Renal pelvis (tissue), 12 donors: ENCODE measurements at places on chromosomes 12 and 14. TPM values are rescaled to one million over a fixed set of nuclear protein-coding genes. Genes with fewer than 3 reads are reported as not detected.

DNA sequence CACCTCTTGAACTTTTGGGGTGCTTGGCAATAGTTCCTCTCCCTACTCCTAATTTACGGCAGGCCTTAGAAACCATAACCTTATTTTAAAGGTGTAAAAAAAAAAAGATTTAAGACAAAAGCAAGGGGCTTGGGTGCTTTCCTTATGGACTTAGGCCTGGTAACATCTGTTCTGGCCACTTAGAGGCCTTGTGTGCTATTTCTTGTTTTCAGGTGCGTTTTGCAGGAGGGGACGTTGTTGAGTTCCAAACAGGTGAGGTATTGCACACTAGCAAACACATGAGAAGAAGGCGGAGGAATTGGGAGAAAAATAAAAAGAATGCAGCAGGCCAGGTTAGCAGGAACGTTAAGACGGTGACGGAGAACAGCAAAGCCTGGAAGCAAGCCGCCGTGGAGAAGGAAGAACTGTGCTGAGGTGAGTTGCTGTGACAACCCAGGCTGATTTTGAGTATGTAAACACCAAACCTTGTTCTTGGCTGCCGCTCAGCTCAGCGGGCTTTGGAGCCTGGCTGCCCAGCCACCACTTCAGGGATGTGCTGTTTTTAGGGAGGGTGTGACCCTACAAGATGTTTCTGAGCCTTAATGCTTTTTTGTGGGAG is 17.3 kb downstream of the EMG1 start:
- DNase-seq, result no peak

GRCh38 chr12:130969223-130969622 is 15.5 kb downstream of the ADGRD1 start:
- no peak for DNase-seq

- DNase-seq, result no peak
Measured at GRCh38 chr12:95721320-95721719, 69.2 kb downstream of the NTN4 start.

DNA sequence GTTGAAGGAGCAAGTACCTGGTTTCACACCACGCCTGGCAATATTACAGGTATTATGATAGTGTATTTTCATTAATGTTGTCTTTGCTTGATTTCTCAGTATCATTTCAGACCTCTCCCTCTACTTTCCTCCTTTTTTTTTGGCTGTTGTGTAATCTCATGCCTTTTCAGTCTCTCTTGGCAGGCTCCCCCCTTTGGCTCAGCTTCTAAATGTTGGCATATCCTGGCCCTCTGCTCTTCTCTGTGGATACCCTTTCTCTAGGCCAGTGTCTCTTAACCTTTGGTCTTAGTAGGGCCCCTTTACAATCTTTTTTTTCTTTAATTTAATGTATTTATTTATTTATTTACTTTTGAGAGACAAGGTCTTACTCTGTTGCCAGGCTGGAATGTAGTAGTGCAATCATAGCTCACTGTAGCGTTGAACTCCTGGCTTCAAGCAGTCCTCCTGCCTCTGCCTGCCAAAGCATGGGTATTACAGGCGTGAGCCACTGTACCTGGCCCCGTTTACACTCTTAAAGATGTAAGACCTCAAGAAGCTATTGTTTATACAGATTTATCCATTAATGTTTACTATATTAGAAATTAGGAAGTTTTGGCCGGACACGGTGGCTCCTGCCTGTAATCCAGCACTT is 12.8 kb downstream of the MTHFD1 start:
- no peak for DNase-seq

- peak; percentile 12 for DNase-seq
Measured at GRCh38 chr14:96040828-96041371, 1.7 kb downstream of the C14orf132 start.

DNA sequence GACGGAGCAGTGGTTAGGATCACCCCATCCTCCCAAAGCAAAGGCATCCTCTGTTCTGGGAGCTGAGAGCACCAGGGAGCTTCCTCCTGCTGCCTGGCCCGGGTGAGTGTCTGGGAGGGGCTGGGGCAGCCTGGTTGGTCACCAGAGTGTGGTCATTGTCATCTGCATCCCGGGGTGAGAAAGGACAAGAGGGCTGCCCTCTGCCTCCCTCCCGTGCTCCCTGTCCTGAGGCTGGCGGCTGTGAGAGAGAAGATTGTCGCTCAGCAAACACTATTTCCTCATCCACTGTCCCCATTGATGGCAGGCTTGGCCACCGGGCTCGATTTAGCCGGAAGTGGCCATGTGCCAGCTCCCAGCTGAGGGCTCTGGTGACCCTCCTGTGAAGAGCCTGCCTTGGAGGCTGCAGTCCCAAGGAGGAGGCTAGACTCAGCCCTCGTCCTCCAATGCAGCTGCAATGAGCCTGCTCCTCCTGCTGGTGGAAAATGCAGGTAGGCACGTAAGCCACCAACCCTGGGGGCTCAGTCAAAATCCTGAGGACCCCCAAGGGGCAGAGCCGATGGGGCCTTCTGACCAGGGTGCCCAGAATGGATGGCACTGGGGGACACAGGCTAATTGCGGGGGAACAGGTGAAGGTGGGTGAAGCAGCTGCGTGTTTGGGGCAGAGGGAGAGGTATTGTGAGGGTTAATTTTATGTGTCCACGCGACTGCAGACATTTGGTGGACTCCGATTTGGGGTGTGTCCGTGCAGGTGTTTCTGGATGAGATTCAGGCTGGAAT is 155.7 kb downstream of the KIF26A start:
- DNase-seq, result no peak

DNA sequence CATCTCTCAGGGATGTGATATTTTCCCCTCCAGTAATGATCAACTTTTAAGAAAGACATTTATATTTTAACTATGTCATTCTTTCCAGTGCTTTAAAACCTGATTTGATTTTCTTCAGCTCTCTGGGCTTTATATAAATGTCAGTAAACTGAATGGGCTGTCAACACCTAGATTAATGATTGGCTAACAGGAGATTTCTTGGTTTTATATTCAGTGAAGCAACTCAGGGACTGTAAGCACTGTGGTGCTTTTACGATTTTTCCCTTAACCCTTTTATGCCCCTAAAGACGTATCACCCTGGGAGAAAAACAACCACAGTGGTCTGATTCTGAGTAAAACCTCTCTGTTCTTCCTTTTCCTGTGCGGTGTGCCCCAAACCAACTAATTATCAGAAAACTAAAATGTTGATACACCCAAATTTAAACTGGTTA is 38.0 kb downstream of the PTGER2 start:
- DNase-seq, result peak; percentile 65

SYCP3 gene
- 0.85 TPM for polyA plus RNA-seq

MAP3K9 gene
- polyA plus RNA-seq, result 5.4 TPM
